ENCODE measurements at places on chromosomes 1 and 21. TPM values are rescaled to one million over a fixed set of nuclear protein-coding genes. Genes with fewer than 3 reads are reported as not detected.

DNA sequence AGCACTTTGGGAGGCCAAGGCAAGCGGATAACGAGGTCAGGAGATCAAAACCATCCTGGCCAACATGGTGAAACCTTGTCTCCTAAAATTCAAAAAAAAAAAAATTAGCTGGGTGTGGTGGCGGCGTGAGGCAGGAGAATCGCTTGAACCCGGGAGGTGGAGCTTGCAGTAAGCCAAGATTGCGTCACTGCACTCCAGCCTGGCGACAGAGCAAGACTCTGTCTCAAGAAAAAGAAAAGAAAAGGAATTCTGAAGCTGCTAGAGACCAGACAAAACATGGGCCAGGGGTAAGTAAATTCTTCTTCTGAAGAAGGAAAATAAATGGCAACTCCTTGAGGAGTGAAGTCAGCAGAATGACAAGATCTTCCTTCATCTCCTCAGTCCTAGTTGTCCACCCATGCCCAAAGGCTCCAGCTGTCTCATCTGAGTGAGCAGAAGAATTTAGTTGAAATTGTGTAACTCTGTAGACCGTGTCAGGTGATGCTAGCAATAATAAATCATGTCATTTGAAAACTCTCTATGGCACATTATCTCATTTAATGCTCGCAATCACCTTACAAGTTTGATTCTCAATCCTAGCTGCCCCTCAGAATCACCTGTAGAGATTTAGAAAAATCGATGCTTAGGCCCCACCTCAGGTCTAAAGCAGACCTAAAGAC, 14.3 kb downstream of the PDZK1 start:
- no peak for DNase-seq

GRCh38 chr1:44606701-44607281, 67.5 kb downstream of the TMEM53 start:
- no peak for DNase-seq

The PRKCZ gene
- 12.5 TPM for total RNA-seq

The CYP2J2 gene
- 156 TPM for total RNA-seq

Measured in heart left ventricle (tissue), 16 donors.